ENCODE measurements at places on chromosomes 1 and 21.
A peak's percentile ranks its signal among the peaks of the same experiment; 100 is the strongest.

DNA sequence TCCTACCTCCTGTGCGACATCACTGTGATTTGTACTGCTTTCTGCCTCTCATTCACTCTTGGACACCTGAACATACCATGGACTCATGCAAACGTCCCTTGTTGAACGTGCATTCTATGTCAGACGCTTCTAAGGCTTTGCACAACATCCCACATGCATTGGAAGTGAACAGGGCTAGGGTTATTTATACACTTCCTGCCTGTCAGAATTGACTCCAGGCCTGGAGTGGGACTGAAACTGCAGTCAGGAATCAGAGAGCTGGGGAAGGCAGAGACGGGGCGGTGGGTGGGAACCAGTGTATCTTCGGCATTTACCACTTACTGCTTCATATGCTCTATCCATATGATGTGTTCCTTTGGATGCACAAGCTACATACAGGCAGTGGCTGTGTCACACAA is 81.4 kb upstream of the GALNT2 start:
- no peak for DNase-seq

GRCh38 chr1:221626041-221626440 is 115.8 kb downstream of the DUSP10 start:
- no peak for DNase-seq

GRCh38 chr21:44357064-44357837 is 3.8 kb downstream of the TRPM2 start:
- peak; percentile 74 for DNase-seq

GRCh38 chr1:12177156-12177998 is 10.6 kb downstream of the TNFRSF1B start:
- no peak for DNase-seq

- peak; percentile 35 for DNase-seq
Measured at GRCh38 chr1:38004284-38005108, 818 bp downstream of the FHL3 start.

GRCh38 chr21:37717534-37717933 is 198.7 kb downstream of the KCNJ6 start:
- no peak for DNase-seq

- DNase-seq, result no peak
Measured at GRCh38 chr1:228904222-228904621, 168.9 kb downstream of the RHOU start.

GRCh38 chr1:198678901-198679329 is 40.1 kb downstream of the PTPRC start:
- DNase-seq, result no peak

GRCh38 chr1:195218428-195219212 is 1389.6 kb downstream of the KCNT2 start:
- DNase-seq, result no peak

DNA sequence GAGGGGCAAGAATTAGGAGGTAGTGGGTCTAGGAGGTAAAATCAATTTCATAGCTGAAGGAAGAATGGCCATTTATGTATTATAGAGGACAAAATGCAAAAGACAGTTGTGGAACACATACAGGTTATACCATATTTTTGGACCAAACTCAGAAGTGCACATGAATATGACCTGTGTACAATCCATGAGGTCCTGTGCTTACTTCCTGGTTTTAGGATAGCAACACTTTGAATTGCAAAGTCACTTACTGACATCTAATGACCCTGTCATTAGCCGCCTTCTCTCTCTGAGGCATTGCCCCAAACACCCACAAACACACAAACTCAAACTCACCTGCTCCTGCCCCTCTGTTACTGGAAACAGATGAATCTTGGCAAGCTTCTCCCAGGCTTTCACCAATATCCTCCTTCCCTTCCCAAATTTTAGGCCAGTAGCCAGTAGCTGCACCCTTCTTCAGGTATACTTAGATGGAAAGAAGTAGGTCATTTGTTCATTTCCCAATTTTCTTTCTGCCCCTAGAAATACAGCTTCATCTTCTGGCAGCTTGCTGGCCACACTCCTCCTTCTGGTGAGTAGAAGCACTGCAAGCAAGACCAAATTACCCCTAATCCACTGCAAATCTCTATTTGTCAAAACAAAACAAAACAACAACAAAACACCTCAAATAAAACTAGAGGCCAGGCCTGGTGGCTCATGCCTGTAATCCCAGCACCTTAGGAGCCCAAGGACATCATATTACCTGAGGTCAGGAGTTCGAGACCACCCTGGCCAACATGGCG is 13.7 kb upstream of the RPL5 start:
- peak; percentile 23 for DNase-seq

GRCh38 chr1:33171977-33172813 is 9.6 kb downstream of the TRIM62 start:
- DNase-seq, result no peak

DNA sequence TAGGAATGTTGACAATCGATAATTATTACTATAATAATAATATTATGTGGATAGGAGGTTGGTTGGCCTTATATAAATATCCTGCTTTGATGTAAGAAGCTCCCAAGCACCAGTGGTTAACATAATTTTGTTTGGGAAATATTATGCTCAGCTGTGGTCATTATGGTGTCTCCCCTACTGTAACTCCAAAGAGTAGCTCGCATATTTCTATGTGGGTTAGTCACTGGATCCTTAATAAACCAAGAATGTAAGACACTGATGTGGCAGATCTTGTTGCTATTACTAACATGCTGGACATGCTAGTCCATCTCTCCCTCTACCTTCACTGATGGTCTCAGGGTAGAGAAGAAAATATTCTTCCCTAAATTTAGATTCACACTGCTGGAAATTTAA is 79.2 kb upstream of the RALGPS2 start:
- no peak for DNase-seq

- DNase-seq, result no peak
Measured at GRCh38 chr1:232965912-232966217, 15.5 kb downstream of the NTPCR start.

DNA sequence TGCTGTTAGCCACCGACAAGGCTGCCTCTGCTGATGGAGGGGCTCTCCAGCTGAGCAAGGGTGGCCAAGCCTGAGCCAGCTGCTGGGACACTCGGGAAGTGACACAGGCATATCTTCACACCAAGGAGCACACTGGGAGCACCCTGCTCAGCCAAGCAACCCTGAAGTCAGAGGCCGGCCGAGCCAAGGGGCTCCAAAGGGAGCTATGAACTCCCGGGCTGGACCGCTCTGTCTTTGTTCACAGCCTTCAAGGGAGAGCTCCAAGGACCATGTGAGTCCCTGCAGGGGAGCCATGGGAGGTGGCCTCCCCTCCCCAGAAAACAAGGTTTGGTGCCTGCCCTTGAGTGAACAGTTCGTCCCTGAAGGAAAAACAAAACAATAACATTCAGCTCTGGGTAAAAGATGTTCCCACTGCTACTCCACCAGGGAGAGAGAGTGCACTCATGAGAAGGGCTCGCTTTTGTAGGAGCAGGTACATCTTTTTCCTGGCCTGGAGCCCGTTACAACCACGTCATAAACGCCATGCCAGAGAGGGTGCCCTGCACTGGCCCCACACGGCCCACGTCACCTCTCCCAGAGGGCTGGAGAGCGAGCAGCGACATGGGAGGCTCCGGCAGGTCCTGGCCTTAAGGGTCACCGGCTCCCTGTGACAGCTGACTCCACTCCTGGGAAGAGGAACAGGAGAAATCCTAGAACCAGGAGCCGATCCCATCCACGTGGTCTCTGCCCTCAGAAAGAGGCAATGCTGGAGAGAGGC is 56.3 kb upstream of the SLC25A33 start:
- no peak for DNase-seq

DNA sequence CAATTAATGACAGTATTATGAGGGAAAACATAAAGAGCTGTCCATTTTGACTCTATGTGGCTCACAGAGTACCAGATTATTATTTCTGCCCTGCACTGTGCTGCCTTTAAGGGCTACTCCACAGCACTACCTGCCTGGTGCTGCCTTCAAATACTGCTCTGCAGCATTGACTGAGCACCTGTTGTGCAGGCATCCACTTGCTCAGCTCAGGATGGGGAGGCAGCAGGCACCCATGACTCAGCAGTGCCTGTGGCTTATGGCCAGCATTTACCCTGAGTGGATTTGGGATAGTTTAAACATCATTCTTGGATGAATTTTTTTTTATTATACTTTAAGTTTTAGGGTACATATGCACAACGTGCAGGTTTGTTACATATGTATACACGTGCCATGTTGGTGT is 953 bp upstream of the KPRP start:
- DNase-seq, result no peak

DNA sequence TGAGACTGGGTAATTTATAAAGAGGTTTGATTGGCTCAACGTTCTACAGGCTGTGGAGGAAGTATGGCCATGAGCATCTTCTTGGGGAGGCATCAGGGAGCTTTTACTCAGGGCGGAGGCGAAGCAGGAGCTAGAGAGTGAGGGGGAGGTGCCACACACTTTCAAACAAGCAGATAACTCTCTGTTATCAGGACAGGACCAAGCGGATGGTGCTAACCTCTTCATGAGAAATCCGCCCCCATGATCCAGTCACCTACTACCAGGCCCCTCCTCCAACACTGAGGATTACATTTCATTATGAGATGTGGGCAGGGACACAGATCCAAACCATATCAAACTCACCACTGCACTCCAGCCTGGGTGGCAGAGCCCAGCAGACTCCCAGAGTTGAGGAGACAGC is 11.5 kb upstream of the LRRC47 start:
- DNase-seq, result no peak

GRCh38 chr1:54277451-54278341 is 77.7 kb downstream of the MRPL37 start:
- peak; percentile 80 for DNase-seq

GRCh38 chr1:12184008-12184681 is 17.4 kb downstream of the TNFRSF1B start:
- DNase-seq, result peak; percentile 90

- DNase-seq, result no peak
Measured at GRCh38 chr1:80639777-80640533, 1160.8 kb upstream of the ADGRL2 start.

DNA sequence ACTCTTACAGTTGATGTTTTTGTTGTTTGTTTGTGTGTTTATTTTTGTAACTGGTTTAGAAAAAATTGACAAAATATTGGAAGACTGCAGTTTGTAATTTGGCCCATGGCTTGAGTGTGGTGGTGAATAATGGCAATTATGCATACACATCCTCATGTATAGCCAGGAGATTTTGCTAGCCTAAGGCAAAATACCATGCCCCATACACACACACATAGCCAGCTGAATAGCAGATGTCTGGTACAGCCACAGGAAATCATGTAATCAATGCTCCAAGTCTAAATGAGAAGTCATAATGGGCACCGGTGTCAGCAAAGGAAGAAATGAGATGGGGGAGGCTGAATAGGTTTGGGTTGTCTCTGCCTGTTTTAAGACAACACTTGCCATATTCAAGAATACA is 135.2 kb upstream of the COA6 start:
- DNase-seq, result no peak

DNA sequence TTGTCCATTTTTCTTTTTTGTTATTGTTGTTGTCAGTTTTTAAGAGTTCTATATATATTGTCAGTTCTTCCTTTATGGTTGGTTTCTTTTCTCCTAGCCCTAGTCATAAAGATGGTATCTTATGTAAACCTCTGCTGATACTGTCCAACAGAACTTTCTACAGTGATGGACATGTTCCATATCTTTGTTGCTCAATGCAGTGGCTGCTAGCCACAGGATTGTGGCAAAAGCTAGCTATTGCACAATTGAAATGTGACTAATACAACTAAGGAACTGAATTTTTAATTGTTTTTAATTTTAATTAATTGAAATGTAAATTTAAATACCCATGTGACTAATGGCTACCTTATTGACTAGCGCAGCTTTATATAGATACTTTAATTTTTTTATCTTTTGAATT is 411.8 kb upstream of the PTBP2 start:
- DNase-seq, result no peak

DNA sequence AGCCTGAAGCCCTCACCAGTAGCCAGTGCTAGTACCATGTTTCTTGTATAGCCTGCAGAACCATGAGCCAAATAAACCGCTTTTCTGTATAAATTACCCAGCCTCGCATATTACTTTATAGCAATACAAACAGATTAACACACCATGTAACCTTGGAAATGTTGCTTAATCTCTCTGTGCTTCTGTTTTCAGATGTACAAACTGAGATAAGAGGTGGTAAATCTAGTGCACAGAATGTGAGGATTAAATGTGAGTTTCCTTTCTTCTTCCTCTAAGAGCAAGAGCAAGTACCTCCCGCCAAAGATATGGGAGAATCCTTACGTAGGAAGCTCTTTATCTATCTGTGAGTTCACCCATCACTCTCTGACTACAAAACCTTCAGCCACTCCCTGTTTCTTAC is 128.4 kb downstream of the HIVEP3 start:
- no peak for DNase-seq

GRCh38 chr1:53139951-53140361 is 2.5 kb downstream of the SLC1A7 start:
- peak; percentile 70 for DNase-seq

- no peak for DNase-seq
Measured at GRCh38 chr1:31054349-31054748, 11.2 kb downstream of the PUM1 start.

DNA sequence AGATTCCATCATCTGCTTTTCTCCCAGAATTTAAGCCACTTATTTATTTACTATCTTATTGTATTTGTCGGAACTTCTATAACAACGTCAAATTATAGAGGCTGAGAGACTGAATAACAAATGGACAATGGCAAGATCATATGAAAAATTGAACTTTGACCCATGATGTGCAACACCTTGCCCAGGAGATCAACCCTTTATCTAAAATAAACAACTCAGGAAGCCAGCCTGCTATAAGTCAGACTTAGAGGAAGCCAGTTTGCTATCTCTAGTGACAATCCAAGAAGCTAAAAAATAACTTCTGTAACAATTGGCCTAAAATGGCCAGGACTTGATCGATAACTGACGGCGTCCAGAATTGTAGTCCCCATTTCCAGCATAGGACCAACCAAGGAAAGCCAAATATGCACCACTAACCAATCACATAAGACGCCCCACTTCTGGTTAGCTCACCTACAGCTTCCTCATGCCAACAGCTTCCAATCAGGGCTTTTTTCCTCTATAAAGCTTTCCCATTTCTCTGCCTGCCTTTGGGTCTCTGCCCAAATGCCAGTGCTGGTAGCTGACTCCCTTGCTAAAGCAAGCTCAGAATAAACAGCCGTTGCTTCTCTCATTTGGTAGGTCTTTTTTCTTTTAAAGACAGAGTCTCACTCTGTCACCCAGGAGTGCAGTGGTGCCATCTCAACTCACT is 28.5 kb downstream of the ANP32E start:
- no peak for DNase-seq

DNA sequence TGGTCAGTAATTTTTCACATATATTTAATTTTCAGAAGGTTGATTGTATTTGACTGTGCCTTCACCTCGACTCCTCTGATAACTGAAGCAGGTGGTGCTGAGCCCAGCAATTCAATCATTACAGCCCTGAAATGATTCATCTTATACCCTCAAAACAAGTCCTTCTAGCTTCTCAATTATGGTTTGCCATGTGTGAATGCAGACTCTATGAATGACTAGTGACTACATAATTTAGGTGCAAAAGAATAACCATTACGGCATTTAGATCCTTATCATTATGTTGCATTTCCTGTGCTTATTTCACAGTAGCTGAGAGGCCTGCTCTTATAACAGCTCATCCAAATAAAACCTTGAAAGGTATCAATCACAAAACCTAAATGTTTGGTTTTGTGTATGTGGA is 54.0 kb upstream of the COL11A1 start:
- no peak for DNase-seq

All from muscle of leg (tissue), 16 donors.